Activated T-cell treated with anti-CD3 and anti-CD28 coated beads for 4 hours (primary cell): ENCODE measurements at places on chromosomes 2 and 18.

DNA sequence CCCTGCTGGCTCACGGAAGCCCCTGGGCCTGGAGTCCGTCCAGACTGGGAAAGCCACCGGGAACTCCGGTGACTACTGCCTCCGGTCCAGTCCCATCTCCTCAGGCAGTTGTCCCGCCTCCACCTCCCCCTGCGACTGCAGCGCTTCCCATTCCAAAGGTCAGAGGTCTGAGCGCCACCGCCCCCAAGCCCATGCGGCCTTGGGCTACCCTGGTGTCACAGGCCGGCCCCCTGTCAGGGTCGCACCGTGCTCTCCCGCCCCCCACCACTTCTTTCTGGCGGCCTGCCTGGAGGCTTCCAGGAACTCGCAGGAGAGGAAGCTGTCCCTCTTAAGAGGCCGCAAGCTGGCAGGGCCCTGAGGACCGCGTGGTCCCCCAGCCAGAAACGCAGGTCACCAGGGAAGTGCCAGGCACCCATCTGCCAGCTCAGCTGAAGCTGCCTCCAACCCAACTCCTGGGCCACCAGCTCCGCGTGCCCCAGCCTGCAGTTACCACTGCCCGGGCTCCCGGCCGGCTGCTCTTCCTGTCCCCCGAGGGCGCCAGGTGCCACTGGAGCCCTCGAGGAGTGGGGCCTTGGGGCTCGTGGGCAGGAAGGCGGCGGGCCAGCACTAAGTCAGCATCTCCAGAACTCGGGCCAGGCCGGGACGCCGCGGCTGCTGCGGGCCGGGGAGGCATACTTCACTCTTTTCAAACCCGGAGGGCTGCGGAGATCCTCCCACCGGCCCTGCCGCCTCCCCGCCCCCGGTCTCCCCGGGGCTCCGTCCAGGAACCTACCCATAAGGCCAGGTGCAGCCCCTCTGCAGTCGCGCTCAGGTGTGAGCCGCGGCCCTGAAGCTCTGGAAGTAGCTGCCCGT, 83.3 kb upstream of the POMC start:
- DNase-seq: peak; percentile 40

GRCh38 chr2:63192169-63192888, 141.7 kb downstream of the OTX1 start:
- DNase-seq: no peak

GRCh38 chr2:11228692-11229091, 73.4 kb downstream of the SLC66A3 start:
- DNase-seq: no peak

DNA sequence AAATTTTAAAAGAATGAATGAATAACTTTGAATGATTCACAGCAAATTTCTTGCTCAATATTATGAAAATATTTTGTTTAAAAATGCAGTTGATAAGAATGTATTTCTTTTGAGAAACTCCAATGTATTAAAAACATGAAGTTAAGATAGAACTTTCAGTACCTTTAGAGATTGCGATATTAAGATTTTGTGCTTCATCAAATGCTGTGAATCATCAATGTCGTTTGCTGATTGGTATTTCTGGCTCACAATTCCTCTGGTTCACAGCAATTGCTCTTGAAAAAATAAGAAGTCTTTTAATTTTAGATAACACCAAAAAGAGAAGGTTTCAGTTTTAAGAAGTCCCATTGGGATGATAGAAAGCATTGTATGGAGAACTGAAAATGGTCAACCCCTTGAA, 228.7 kb downstream of the IKZF2 start:
- no peak for DNase-seq

- DNase-seq: no peak
Observed at GRCh38 chr2:56182420-56182819, 1.4 kb upstream of the CCDC85A start.

DNA sequence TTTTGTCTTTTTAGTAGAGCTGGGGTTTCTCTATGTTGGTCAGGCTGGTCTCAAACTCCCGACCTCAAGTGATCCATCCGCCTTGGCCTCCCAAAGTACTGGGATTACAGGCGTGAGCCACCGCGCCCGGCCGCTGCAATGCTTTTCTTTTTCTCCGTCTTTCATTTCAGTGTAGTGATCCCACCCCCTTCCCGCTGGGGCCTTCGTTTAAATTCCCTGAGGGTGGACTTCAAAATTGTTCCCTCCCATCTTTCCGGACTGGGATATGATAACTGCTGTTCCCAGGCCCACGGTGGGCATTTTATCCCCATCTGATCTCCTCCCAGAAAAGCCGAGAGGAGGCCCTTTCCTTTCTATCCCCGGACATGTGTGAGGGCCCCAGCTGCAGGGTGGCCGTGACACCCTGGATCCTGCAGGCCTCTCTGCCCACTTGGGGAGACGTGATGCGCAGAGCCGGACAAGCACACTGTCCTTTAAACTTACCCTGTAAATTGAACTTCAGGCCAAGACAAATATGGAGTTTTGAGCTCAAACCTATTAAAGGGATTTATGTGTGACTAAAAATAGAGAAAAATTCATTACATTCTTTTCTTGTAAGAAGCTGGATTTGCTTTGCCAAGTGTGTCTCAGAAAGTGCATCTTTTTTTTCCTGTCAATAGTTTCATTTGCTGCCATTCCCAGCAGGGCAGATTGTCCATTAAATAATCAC, 54.5 kb upstream of the AFF3 start:
- DNase-seq: no peak

DNA sequence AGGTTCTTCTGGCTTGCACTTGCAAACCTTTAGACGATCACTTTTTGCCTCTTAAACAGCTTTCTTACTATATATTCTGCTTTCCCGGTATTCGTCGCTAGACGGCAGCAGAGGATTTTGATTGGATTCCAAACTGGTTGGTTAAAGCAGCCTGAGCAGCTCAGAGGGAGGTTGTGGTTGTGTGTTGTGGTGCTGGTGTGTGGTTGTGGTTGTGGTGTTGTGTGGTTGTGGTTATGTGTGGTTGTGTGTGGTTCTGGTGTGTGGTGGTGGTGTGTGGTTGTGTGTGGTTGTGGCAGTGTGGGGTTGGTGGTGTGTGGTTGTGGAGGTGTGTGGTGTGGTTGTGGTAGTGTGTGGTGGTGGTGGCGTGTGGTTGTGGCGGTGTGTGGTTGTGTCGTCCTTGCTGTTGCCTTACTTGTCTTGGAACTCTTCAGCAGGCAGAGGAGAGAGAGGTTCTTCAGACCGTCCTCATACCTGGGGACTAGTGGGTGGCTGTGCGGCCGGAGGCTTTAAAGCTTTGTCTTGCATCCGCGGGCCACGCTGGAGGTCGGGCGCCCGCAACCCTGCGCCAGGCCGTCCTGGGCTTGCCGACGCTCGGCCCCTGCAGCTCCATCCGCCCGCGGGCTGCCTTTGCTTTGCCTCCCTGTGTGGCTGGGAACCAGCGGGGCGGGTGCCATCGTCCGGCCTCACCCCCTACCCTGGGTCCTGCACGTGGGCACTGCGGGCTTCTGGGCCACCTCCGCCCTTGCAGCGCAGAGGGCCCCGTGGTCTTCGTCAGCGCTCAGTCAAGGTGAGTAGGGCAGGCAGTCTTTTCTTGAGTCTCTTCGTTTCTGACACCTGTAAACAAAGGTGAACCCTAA, 190.8 kb downstream of the ARHGAP28 start:
- no peak for DNase-seq

GRCh38 chr18:41311571-41312547, 643.2 kb upstream of the PIK3C3 start:
- DNase-seq: no peak

DNA sequence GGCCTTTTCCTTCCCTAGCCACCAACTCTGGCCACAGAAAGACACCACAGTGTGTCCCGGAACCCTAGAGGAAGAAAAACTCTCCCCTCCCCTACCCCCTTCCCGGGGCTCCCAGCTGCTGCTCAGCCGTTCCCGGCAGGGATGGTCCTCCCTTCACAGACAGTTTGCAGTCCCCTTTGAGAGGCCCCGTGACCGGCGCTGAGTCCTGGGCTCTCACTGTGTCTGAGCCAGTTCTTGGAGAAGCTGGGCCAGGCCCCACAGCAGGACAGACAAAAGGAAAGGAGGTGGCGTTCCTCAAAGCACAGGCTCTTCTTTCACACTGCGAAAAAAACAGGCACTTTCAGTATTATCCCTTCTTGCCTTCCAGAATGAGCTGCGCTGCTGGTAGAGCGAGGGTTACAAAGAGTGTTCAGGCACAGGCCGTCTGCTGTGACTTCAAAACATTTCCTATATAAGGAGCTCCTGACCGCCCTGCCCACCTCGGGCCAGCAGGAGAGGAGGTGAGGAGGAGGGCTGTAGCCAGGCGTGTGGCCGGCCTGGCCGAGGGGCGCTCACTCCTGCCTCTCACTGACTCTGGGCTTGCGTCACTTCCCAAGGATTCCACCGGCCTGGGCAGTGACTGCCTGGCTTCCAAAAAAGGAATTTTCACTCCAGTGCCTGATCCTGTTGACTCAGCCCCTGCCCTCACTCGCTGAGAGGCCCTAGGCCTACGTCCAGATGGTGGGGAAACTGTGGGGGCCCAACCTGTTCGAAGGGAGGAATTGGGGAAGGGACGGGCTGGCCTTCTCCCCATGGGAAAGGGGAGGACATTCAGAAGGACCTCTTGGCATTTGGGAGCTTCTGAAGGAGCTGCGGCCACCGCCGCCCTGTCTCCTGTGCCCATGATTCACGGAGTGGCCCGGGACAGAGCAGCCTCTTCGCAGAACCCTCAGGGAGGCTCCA, 24.9 kb downstream of the CIDEA start:
- DNase-seq: no peak

DNA sequence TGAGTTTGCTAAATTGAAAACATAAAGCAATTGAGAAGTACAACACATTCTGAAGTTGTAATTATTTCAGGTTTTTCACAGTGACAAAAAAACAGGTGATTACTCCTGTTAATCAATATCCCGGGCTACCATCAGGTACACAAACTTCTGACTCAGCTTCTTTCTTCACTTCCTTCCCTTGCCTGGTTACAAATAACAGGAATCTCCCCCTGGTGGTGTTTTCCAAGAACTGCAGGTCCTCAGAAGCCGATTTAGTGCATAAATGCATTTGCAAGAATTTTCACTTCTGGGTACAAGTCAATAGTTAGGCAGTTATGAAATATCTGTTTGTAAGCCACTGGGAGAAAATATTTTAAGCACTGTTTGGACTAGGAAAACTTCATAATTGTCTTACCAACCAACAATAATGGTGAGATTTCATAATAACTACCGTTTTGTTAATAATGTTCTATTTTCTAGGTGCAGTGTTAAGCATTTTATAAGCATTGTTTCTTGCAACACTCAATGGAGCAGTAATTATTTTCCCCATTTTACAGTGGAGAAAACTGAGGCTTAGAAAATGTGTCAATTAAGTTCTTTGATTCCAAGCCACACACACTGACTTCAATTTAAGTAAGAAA, 12.4 kb upstream of the GMCL1 start:
- DNase-seq: peak; percentile 62

- DNase-seq: no peak
Observed at GRCh38 chr2:102295566-102295965, 15.8 kb upstream of the IL1RL1 start.

DNA sequence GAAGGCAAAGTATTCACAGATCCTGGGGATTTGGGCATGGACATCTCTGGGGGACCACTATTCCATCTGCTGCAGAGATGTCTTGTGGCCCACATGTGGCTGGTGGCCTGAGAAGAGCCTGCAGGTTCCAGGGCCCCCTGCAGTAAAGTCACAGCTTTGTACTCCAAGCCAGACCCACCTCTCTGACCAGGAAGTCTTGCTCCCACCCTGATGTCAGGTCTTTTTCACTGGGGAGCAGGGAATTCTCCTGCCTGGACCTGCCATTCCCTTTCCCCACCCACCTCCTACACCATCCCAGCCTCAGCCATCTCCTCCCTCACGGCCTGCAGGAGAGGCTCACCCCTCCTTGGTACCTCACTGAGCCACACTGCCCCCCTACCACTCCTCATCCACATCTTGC, 211.8 kb downstream of the SMAD2 start:
- DNase-seq: no peak

GRCh38 chr2:183495079-183495478, 370.8 kb downstream of the NUP35 start:
- DNase-seq: no peak

GRCh38 chr2:23388294-23388693, 3.3 kb downstream of the KLHL29 start:
- no peak for DNase-seq

DNA sequence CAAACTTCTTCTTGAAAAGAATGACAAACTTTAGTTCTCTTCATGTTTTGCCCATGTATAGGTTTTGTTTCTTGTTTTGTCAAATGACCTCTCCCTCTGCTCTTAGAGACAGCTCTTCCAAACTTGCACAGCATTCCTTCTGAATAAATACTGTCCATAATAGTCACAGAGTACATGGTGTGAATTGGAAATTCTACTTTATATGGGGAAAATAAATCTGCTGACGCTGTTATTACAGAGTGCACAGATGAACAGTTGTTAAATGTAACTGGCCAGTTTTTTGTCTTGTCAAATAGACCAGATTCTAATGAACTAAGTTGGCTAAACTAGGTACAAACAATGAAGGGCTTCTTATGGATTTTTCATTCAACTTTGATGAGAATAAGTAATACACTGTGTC, 115.8 kb upstream of the DTNA start:
- DNase-seq: no peak

DNA sequence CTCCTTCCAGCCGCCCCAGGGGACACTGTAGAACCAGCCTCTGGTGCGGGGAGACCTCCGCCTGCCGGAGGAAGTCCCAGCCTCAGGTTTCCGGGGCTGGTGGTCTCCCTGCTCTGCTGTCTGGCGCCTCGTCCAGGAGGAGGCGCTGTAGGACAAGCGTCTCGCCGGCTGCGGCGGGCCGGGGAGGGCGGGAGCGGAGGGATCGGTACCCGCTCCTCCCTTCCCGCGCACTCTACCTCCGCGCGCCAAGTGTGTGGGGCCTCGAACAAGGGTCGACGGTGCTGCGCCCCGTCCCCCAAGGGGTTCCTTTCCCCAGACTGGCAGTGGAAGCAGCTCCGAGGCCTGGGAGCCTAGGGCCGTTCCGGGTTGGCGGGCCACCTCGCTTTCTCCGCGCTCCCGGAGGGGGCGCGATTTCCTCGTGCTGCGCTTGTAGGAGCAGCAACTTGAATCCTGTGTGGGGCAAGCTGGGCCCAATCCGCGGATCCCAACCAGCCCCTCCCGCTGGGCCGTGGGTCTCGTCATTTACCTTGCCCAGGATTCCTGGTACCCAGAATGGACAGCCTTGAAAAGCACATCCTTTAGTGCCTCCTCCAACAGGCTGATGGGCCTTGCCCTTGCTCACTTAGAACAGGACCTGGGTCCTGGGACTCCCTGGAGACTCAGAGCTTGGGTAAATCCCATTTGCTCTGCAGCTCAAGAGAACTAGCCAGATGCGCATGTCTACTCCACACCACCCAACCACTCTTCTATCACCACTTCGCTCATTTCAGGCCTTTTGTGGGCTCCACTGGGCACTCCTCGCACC, 10.6 kb upstream of the HOXD4 start:
- DNase-seq: peak; percentile 44

GRCh38 chr2:178193823-178194599, at the start of gene OSBPL6:
Gene OSBPL6, plus strand, starts transcription at chr2:178194512. Its CDS starts 111,673 bp downstream, at chr2:178306185.
- peak; percentile 9 for DNase-seq

DNA sequence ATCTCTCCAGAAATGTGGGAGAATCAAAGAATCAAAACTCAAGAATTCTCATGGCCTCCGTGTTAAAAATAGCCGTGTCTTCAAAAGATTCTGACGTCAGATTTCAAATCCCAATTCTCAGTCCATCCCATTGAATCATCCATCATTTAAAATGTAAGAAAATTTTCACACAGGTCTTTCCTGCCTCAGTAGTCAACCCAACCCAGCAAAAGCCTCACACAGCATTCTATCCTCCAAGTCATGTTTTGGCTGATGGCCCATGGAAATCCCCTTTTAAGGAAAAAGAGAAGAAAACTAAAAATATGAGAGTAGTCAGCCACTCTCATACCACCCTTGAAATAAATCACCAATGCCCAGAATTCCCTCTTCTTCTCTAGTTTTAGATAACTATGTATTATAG, 211.8 kb downstream of the C1D start:
- no peak for DNase-seq
